ENCODE measurements at places on chromosomes 12 and 14.

DNA sequence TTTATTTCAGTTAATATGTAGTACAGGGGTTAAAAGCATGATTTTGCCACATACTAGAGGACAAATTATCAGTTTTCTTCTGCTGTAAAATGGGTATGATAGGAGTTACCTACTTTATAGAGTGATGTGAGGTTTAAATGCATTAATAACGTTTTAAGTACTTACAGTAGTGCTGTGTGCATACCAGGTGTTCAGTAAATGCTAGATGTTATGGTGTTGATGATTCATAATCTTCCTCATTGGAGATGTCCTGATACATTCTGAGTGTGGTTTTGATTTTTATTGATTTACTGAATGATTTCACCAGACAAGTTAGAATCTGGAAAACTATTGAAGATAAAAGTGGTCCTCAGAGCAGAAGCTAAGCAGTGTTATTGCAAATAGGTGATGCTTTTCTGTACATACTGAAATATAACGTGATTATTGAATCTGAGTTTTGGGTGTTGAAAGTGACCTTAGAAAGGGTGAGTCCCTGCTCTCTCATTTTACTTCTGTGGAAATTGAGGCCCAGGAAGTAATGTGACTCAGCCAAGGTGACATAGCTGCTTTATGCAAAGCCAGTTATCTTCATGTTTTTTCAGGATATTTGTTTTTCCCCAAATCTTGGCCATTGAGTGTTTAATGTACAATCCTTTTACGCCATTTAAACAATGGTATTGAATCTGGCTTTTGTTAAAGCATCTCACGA lies 54.7 kb downstream of the VRK1 start:
- no peak for DNase-seq

DNA sequence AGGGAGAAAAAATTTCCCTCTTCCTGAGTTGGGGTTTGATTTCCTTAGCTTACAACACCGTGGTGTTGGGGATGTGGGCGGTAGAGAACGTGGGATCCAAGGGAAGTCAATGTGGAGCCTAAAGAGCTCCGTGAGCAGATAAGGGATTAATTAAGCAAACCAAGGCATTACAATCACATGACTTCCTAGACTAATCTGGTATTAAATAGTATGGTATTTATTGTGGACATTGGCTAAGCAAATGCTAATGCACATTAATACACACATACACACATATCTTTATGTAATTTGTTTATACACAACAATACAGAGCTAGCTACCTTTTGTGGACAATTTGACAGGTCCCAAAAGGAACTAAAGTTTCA lies 791 bp upstream of the RNF41 start:
- no peak for DNase-seq

DNA sequence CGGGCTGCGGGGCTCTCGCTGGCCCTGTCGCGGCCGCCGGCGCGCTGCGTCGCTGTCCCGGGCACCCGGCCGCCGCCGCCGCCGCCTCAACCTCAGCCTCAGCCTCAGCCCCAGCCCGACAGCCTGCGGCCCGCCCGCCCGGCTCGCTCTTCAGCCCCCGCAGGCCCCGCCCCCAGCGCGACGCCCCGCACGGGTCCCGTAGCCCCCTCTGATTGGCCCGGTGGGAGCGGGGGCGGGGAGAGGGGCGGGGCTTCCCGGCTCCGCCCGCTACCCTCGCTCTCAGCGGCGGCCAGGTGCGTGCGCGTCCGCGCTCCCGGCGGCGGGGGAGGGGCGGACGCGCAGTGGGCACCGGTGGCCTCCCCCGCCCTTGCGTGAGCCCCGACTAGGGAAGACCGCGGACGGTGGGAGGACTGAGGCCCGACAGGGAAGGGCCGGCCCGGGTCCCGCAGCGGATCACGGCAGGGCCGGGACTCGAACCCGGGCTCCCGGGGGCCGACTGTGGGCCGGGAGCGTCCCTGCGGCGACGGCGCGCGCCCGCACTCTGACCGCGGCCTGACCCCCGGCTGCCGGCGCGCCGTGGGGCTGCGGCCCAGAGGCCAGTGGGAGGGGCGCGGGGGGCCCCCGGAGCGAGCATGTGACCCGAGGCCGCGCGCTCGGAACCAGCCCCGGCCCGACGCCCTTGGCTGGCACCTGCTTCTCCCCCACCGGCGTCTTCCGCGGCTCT lies at the start of gene PPP1R13B:
Gene PPP1R13B (minus strand): TSS at position 125 of the 724 bp plus-strand sequence. CDS start 268 bp downstream, outside the sequence.
- peak; percentile 94 for DNase-seq

GRCh38 chr12:121167232-121167820 lies 34.6 kb downstream of the P2RX7 start:
- no peak for DNase-seq

DNA sequence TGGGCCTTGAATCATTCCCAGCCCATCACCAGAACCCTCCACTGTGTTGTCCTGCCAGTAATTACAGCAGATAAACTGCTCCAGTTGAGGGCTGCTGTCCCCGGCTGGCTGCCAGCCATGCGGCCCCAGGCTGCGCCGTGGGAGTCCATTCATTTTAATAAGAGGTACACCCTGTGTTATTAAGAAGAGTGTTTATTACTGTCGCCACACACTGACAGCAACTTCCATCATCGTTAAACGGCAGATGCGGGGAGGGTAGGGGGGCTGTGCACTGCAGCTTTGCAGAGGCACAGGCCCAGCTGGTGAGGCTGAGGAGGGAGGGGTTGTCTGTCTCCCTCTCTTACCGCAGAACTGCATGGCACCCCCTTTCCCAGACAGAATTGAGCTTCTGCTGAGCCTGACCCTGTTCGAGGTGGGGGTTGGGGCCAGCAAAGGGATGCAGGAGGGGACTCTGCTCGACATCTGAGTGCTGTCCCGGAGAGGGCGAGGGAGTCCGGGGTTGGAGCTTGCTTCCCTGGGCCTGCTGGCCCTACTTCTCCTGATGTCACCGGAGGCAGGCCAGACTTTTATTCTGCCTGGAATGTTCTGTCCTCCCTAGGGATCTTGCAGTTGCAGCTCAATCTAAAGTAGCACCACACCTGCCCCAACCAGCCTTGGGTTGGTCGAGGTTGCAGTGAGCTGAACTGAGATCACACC lies 33.8 kb upstream of the GPATCH2L start:
- DNase-seq, result no peak
